ENCODE measurements at places on chromosomes 7 and 10. TPM values are rescaled to one million over a fixed set of nuclear protein-coding genes. Genes with fewer than 3 reads are reported as not detected.

DNA sequence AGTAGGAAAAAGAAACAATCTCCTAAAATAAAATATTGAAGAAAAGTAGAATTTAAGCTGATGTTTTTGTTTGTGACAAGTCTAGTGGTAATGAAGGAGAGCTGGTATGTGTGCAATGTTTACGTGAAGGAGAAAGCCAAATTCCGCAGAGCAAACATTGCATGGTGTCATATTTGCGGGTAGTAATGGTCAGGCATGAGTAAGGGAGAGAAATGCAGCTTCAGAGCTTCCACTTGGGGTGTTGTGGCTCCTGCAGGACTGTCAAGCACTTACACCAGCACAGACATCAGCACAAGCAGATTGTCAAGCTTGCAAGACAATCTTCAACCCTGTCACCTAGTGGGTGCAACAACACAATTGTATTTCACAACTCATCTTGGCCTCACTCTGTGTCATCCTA is 136.5 kb upstream of the ETV1 start:
- no peaks in the 10 kb centered on the region for H3K4me1 ChIP-seq
- H3K27me3 ChIP-seq = no peaks in the 10 kb centered on the region
- no peak for DNase-seq
- H3K27ac ChIP-seq = no peak overlapping the region
- H3K4me3 ChIP-seq = no peak overlapping the region

- peaks cover 2% of the 10 kb centered on the region for H3K27me3 ChIP-seq
- no peak for DNase-seq
- H3K27ac ChIP-seq = peak overlapping the region; percentile 35
- H3K4me3 ChIP-seq = no peak overlapping the region
- H3K4me1 ChIP-seq = peaks cover 12% of the 10 kb centered on the region
These were observed 63.3 kb upstream of the PAPSS2 start for GRCh38 chr10:87596351-87596750.

TMEM213 gene
- total RNA-seq = not detected

- DNase-seq = no peak
- H3K27ac ChIP-seq = no peak overlapping the region
- peaks cover 2% of the 10 kb centered on the region for H3K36me3 ChIP-seq
These were observed 49.4 kb upstream of the OCM start for GRCh38 chr7:5831196-5831595.

GRCh38 chr10:86657396-86658011 is 3.2 kb downstream of the OPN4 start:
- no peaks in the 10 kb centered on the region for H3K36me3 ChIP-seq
- H3K27me3 ChIP-seq = peaks cover 4% of the 10 kb centered on the region
- no peak for DNase-seq
- H3K4me1 ChIP-seq = no peaks in the 10 kb centered on the region

VAX1 gene
- not detected for total RNA-seq

- H3K27me3 ChIP-seq = peaks cover 19% of the 10 kb centered on the region
- no peaks in the 10 kb centered on the region for H3K4me1 ChIP-seq
- no peak overlapping the region for H3K4me3 ChIP-seq
- no peak overlapping the region for H3K27ac ChIP-seq
- no peaks in the 10 kb centered on the region for H3K36me3 ChIP-seq
- no peak for DNase-seq
These were observed 41.2 kb downstream of the ADARB2 start for GRCh38 chr10:1696106-1696505.

EBF3 gene
- not detected for total RNA-seq

SPDYE16 gene
- 0.59 TPM for total RNA-seq

DNA sequence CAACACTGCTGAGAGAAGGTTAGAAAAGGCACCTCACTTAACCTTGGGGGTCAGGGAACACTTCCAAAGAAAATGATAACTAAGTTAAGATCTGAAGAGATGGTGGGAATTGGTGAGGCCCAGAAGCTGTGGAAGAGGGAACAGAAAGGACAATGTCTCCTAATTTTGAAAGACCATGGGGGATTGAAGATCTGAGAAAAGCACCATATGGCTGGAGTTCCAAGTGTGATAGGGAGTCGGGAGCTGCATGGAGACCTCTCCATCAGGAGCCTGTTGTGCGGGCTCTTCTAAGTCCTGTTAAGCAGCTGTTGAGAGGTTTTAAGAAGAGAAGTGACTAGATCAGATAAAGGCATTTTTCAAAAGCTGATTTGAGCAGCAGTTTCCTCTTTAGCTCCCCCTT is 254.3 kb downstream of the CDK14 start:
- peaks cover 19% of the 10 kb centered on the region for H3K36me3 ChIP-seq
- no peak overlapping the region for H3K4me3 ChIP-seq
- H3K4me1 ChIP-seq = peaks cover 19% of the 10 kb centered on the region
- no peak for DNase-seq
- no peaks in the 10 kb centered on the region for H3K27me3 ChIP-seq
- no peak overlapping the region for H3K27ac ChIP-seq

ELN gene
- total RNA-seq = not detected
